Renal pelvis (tissue), 12 donors: ENCODE measurements at places on chromosomes 3 and 15. TPM values are rescaled to one million over a fixed set of nuclear protein-coding genes. Genes with fewer than 3 reads are reported as not detected.

DNA sequence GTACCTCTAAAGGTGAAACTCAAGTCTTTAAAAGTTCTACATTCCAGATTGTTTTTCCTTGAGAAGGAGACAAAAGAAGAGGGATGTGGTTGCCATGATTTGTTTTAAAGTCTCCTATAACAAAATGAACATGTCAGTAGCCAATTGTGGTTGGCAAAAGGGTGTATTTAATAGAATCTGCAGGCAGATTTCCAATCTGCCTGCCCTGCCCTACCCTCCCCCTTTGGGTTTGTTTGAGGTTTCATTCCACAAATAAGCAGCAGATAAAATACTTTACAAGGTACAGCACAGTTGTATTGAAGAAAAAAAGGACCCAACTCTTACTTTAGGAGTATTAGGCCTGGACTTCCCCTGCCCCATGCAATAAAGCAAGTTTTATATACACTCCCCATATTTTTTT, 59.5 kb downstream of the MLH1 start:
- DNase-seq = no peak

DNA sequence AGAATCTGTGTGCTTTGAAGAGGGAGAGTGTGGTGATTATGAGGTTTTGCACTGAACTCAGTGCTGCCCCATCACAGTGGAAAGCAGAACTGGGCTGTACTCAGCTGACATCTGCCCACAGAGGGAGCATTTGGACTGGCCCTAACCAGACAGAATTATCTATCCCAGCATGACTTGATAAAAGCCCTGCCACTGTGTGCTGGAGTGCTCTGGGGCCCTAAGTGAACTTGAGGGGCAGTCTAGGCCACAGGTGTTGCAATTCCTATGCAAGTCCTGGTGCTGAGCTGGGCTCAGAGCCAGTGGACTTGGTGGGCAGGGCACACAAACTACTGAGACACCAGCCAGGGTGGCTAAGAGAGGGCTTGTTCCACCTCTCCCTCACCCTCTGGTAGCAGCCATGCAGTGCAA, 269.2 kb upstream of the CTNNB1 start:
- DNase-seq = no peak

- DNase-seq = no peak
These were observed 371.3 kb downstream of the ZBBX start for GRCh38 chr3:167008791-167009190.

DNA sequence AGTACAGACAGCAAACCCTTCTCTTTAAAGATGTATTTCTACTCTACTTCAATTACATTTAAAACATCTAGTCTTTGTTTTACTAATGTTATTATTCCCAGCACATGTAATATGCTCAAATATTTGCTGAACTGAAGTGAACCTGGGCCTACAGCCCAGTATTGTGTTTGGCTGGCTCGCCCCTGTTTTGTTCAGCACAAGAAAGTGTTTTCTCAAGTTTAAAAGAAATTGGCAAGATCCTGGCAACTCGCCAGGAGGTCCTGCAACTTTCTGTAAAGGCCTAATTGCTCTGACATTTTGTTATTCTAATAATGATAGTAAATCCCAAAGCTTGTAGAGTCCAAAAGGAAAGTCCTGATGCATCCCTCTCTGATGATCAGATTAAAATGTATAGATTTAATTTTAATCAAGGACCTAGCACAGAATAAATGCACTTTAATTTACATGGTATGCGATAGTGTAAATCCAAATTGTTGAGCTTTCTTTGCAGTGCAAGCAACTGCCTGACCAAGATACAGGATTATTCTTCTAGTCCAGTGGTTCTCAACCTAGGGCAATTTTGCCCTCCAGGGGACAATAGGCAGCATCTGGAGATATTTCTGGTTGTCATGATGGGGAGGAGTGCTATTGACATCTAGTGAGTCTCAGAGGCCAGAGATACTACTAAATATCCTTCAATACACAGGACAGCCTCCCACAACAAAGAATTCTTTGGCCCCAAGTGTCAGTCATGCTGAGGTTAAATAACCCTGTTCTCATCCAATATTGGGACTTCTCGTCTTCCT, 35.7 kb upstream of the TMOD3 start:
- peak; percentile 28 for DNase-seq

GRCh38 chr3:50512131-50512530, 8.7 kb upstream of the CACNA2D2 start:
- no peak for DNase-seq

- no peak for DNase-seq
These were observed 34.9 kb downstream of the SNAPC5 start for GRCh38 chr15:66462627-66463026.

DNA sequence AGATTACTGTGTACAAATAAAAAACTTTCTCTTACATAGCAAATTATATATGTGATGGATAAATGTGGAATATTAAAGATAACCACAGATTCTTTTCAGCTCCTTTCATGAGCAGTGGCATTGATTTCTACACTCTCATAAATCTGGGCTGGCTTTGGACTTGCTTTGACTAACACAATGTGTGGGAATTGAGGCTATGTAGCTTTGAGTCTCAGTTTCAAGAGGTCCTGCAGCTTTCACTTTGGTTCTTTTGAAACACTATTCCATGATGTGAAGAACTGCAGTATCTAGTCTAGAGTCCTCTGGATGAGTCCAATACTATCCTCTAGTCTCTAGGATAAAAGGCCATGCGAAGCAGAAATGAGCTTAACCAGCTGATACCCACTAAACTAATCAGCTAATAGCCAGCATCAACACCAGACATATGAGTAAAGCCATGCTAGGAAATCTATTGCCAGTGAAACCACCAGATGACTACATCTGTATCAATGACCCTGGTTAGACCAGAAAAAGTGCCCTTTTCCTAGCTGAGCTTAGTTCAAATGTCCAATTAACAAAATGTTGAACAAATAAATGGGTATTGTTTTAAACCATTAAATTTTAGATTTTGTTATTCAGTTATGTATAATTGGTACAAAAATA, 274.9 kb upstream of the ZPLD1 start:
- no peak for DNase-seq

- no peak for DNase-seq
These were observed 609.0 kb downstream of the EDEM1 start for GRCh38 chr3:5796541-5796940.

GRCh38 chr3:143443851-143444331, 324.3 kb downstream of the CHST2 start:
- DNase-seq = peak; percentile 40

DNA sequence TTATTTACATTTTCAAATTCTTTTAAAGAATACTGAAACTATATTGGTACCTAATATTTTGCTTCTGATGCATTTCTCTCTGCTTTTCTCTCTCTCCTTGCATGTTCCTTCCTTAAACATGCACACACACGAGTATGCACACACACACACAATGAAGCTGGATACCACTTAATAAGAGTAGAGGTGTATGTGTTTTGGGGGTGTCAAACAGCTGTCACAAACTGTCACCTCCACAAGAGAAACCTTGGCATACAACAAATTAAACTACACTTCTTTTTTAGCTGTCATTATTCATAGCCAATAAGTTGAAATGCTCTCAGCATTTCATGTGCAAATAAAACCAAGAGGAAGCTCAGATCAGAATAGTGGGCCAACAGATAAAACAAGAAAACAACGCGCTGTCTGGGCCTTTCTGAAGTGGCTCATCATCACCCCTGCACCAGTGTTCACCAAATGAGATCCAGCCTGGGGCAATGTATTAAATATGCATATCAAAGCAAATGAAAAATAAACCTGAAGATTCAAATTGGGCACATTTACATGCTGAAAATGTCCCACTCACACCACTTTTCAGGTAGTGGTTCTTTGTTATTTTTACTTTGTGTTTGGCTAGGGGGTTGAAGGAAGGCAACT, 9.7 kb downstream of the MEIS2 start:
- DNase-seq = no peak

GRCh38 chr3:3919316-3919715, 120.1 kb downstream of the LRRN1 start:
- peak; percentile 11 for DNase-seq

GRCh38 chr3:11144996-11145395, 9.3 kb upstream of the HRH1 start:
- no peak for DNase-seq

DNA sequence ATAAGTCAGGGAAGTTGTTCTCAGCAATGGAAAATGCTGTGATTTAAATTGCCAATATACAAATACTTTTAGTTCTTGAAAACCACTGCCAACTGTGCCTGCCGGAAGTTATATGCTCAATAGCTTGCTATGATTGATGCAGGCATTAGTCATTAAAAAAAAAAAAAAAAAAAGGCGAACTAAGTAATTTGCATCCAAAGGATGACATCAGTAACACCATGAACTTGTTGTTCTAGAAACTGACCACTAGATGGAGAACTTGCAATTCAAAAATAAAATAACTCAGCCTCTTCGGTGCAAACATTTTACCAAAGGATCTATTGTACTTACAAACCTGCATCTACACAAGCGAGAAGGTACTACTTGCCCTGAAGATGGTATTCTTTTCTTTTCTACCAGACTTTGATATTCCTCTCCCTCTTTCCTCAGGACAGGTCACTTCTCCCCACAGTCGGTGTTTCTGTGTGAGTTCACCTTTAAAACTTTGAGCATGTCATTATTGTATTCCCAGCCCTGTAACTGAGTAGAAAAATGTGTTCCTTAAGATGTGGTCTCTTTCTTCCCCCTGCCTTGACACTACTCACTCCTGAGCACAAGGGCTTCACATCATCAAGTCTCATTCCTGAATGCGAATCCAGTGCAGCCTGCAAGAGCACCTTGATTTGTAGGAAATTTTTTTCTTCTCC, 115.0 kb upstream of the VEPH1 start:
- DNase-seq = peak; percentile 54

- DNase-seq = no peak
These were observed 74.0 kb upstream of the TNFAIP8L3 start for GRCh38 chr15:51168700-51169099.

DNA sequence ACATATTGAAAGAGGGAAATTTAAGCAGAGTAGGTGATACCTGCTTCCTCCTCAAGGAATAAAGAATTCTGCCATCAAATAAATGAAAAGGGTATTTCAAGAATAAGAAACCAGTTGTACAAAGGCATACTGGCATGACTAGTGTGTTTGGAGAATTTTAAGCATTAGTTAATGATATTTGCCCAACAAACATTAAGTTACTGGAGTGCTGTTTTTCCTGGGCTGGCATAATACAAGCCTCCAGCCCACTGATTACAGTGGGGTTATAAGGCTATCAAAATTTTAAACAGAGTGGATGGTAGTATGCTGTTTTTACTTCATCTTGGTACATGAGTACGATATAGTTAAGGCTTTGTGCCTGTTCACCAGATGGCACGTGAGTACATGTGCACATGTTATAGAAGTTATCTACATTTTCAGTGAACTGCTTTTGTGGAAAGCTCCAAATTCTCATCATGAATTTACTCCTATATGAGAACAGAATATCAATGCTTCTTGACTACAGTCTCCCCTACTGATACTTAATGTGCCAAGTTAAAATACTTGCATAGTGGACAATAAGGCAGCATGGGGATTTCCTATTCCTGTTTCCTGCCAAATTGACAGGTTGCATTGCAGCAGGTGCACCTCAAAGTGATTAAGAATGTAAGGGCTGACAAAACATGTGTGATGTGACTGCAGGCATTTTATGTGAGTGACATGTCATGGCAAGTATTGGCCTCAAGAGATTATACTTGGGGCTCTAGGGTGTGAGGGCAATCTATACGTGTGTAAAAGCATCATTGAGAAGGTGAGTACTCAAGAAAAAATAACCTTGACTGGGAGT, 14.9 kb downstream of the NAALADL2 start:
- DNase-seq = no peak

DNA sequence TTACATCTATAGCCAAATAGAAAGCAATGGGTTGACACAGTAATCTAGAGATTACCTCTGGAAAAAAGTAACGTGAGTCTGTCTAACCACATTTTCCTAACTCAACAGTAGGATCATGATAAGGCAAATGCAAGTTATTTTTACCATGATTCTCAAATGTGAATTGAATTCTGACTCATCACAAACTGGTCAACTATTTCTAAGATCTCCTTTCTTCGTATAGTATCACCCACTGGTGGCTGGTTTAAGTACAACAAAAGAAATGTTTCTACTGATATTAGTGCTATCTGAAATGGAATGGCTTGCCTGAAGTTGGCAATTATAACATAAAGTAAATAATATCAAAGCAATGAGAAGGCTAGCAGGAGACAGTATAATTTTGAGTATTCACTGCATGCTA, 102.2 kb downstream of the ABI3BP start:
- DNase-seq = no peak

DNA sequence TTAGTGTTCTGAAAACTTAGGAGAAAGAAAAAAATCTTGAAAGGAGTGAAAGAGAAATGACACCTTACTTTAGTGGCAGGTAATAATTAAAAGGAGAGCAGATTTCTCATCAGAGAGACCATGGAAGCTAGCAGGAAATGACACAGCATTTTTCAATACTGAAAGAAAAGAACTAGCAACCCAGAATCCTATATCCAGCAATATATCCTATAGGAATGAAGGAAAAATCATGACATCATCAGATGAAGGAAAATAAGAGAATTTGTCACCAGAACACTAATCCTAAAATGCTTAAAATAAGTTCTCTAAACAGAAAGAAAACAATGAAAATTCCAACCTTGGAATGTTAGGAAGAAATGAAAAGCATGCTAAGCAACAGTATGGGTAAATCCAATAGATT, 39.8 kb upstream of the MDFIC2 start:
- no peak for DNase-seq

- DNase-seq = no peak
These were observed 144.7 kb upstream of the ABHD17C start for GRCh38 chr15:80550219-80550907.

- DNase-seq = peak; percentile 64
These were observed 818 bp downstream of the SLC4A7 start for GRCh38 chr3:27483117-27484014.

DNA sequence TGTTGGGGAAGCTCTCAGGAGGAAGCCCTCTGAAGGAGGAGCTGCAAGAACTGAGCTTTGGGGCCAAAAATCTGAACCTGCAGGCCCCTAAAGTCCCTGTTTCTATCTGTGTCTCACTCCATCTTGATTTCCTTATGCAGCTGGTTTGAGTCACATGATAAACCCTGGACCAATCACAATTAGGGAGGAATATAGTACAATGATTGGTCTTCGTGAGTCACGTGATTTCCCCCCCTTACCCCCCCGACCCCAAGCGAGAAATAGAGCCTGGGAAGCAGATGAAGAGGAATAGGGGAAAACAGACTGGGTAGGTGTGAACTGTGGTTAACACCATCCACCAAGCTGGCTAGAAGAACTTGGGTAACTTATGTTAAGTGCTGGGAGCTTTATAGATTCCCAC, 12.9 kb downstream of the CRABP1 start:
- no peak for DNase-seq

Gene RASGRP1
- 12.2 TPM for polyA plus RNA-seq

Gene ST3GAL6
- 81.5 TPM for polyA plus RNA-seq

Gene GOLGA6L6
- 0.05 TPM for polyA plus RNA-seq

Gene GOLGA6L10
- polyA plus RNA-seq = 0.57 TPM

Gene XRN1
- 19.2 TPM for polyA plus RNA-seq

Gene PLSCR2
- 1.4 TPM for polyA plus RNA-seq

Gene DUOXA2
- not detected for polyA plus RNA-seq

Gene GOLGA8R
- 4.7 TPM for polyA plus RNA-seq

Gene MCF2L2
- 1.5 TPM for polyA plus RNA-seq

Gene GOLGA8J
- polyA plus RNA-seq = 0.63 TPM

Gene LRRIQ4
- polyA plus RNA-seq = 0.11 TPM

Gene ARGFX
- not detected for polyA plus RNA-seq

Gene CDCP1
- polyA plus RNA-seq = 1.4 TPM

Gene ZNF717
- 16.5 TPM for polyA plus RNA-seq

Gene CYP8B1
- polyA plus RNA-seq = 1.5 TPM
